ENCODE measurements at places on chromosomes 12 and 14.

DNA sequence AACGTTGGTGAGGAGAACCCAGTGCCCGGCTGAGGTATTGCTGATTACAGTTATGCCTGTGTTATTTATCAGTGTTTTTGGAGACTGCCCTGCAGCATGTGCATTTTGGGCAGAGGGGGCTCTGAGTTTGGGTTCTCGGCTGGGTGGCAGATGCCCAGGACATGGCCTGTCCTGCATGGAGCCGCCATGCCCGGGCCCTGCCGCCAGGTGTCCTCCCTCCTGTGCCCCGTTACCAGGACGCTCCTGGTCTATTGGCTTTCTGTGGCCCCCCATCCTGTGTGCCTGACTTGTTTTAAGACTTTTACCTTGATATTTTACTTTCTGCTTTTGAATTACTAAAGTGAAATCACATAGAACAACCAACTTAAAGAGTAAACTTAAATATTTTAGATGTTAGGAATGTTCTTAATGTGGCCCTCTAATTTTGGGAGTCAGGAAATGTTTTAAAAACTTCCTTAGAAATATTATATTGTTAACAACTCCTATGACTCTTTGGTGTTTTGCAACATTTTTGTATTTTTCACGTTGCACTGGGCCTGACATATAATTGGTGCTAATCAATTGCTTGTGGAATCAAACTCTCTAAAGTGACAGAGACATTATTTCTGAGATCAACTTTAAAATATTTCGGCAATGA is 51.8 kb downstream of the PRIMA1 start:
- no peak for DNase-seq

GRCh38 chr12:89245090-89245489 is 107.2 kb downstream of the DUSP6 start:
- DNase-seq: no peak

- no peak for DNase-seq
Observed at GRCh38 chr12:92079054-92079385, 66.6 kb downstream of the BTG1 start.

- DNase-seq: peak; percentile 24
Observed at GRCh38 chr14:74973003-74973653, 17.7 kb upstream of the PGF start.

GRCh38 chr12:56718636-56719035 is 6.5 kb downstream of the NACA start:
- DNase-seq: no peak

- DNase-seq: no peak
Observed at GRCh38 chr12:84994426-84994825, 41.7 kb downstream of the TSPAN19 start.

DNA sequence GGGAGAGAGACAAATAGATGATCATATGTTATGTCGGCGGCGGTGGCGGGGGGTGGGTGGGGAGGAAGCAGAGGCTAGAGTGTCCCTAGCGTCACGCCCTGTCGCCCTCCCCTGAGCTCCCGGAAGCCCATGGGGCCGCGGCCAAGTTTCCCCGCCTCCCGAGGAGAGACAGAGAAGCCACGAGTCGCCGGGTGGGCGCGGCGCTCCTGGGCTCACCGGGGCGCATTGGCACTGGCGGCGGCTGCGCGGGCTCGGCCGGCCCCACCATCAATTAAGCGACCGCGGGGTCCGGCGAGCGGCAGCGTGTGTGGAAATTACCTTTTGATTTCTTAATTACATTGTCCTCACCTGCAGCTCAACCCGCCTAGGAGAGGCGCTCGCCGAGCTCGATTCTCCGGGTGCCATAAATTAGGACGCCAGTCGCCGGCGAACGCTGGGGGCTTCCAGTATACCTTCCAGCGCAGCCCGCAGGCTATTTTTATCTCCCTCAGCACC is 119.9 kb upstream of the LHX5 start:
- no peak for DNase-seq

DNA sequence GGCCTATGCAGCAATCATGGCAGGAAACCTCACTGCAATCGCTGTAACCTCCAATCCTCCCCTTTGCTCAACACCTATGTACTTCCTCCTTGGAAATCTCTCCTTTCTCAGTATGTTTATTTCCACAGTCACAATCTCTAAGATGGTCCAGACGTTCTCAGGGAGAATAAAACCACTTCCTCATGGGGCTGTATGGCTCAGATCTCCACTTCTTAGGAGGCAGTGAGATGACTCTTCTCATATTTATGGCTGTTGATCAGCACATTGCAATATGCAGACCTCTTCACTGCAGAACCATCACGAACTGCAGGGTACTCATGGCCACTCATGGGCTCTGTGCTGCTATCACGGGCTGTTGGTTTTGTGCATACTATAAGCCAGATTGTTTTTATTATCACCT is 17.1 kb upstream of the OR4K17 start:
- no peak for DNase-seq

- peak; percentile 66 for DNase-seq
Observed at GRCh38 chr12:110280392-110280778, 662 bp upstream of the ATP2A2 start.

GRCh38 chr14:51328772-51329353 is 88.8 kb downstream of the TMX1 start:
- no peak for DNase-seq

DNA sequence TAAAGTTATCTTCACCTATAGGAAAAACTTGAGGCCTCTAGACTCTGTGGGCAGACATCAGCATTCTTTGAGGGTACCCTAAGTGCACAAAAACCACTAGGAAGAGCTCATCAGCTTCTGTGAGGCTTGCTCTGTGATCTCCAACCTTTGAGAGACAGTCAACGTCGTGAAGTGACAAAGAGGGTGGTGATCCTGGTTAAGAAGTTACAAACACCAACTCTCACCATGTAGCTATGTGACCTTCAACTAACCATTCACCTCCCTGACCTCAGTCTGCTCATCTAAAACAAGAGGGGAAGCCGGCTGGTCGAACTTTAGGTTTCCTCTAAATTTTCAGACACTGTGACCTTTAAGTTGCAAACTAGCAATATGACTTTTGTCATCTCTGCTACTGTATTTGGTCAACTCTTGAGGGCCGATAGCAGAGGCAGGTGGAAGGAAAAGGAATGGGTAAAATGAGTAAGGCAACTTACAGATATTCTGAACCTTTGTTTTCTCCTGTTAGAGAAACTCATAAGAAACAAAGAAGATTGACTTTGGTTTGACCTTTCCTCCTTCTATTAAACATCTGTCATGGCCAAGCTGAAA is 103.2 kb upstream of the PARP11 start:
- no peak for DNase-seq

DNA sequence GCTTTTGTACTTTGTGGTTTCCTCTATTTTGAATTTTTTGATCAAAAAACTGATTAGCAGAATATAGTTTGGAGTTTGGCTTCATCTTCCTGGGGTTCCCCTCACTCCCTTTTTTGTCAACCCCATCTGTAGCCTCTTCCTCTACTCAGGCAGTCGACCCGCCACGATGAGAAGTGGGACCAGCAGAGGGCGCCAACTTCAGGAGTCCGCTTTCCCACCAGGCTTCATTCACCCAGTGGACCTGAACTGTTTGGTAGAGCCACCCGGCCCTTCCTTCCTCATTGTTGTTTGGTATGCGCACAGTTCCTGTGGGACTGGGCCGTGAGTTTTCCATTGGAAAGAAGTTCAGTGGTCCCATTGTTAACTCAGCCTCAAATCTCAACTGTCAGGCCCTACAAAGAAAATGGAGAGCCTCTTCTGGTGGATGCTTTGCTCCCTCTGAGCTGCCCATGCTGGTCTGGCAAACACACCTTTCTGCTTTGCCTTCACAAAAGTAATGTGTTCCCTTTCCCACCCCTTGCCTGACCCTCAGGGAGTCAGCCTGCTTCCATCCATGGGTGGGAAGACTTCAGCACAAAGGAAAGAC is 21.7 kb downstream of the TMBIM6 start:
- DNase-seq: peak; percentile 80

- DNase-seq: no peak
Observed at GRCh38 chr12:79897617-79898016, 37.3 kb downstream of the PPP1R12A start.

GRCh38 chr12:77325511-77326236 is 260.3 kb upstream of the E2F7 start:
- DNase-seq: no peak

GRCh38 chr14:73786636-73787485 is 64.8 kb upstream of the PTGR2 start:
- DNase-seq: peak; percentile 64

GRCh38 chr12:5384015-5384414 is 47.9 kb upstream of the NTF3 start:
- DNase-seq: no peak

DNA sequence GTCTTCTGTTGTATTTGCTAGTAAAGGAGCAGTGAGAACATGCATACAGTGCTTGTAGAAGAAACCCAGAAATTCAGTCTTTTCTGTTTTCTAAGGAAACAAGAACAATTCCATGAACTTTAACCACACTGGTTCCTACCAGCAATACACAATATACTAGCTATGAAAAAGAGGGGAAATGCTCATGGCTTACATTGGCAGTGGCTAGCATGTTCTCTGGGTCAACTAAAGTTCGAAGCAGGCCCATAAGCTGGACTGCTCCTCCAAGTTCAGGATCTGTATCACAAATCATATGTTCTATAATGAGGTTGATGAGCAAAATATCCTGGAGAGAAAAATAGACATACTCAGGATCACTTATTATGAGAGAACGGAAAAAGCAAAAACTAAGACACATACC is 37.1 kb downstream of the PPP4R3A start:
- no peak for DNase-seq

GRCh38 chr14:94120667-94121340 is 8.6 kb downstream of the IFI27L2 start:
- no peak for DNase-seq

- no peak for DNase-seq
Observed at GRCh38 chr12:67068204-67068731, 200.9 kb upstream of the CAND1 start.

GRCh38 chr12:42502682-42503081 is 86.9 kb downstream of the PRICKLE1 start:
- no peak for DNase-seq

Measured in stimulated activated CD4-positive, alpha-beta T cell treated with anti-CD3 and anti-CD28 coated beads, Interleukin-4, amount 100 ng/mL, for 1 hour (primary cell).